ENCODE measurements at places on chromosomes 11 and 22. TPM values are rescaled to one million over a fixed set of nuclear protein-coding genes. Genes with fewer than 3 reads are reported as not detected.

Gene C11orf16
- 0.91 TPM for total RNA-seq

Gene SHANK2
- 57.8 TPM for total RNA-seq

Gene PDGFD
- total RNA-seq, result 12.2 TPM

Gene SYTL2
- 187 TPM for total RNA-seq

Gene CYB5R2
- 8.7 TPM for total RNA-seq

Gene C11orf42
- not detected for total RNA-seq

Gene PICK1
- 43.4 TPM for total RNA-seq

Gene TMEM86A
- total RNA-seq, result 7.4 TPM

Gene VSIG10L2
- total RNA-seq, result not detected

Gene MFRP
- not detected for total RNA-seq

Gene HARBI1
- 4.0 TPM for total RNA-seq

- H3K4me3 ChIP-seq, result peak within 1 kb of the TSS; percentile 78
- H3K27ac ChIP-seq, result peak within 1 kb of the TSS; percentile 97
- peaks cover 8% of the 10 kb centered on the region for H3K36me3 ChIP-seq
- DNase-seq, result peak; percentile 67
- no peaks in the 10 kb centered on the region for H3K27me3 ChIP-seq
Measured at GRCh38 chr11:67504950-67505581, at the start of gene PITPNM1. Gene PITPNM1 (minus strand): TSS chr11:67505363. CDS start chr11:67504180, 1,183 bp downstream.

DNA sequence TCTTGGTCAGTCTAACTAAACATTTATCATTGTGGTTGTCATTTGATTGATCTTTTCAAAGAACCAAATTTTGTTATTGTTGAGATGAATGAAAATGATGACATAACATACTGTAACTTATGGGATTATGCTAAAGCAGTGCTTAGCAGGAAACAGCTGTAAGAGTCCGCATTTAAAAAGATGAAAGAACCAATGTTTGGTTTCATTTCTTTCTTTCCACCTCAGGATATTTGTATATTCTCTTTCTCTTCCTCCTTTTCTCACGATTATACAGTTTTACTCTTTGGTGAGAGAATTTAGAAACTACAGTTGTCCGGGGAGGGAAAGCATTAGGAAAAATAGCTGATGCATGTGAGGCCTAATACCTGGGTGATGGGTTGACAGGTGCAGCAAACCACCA is 23.1 kb downstream of the PIH1D2 start:
- H3K4me1 ChIP-seq, result no peaks in the 10 kb centered on the region
- no peak for DNase-seq
- peaks cover 25% of the 10 kb centered on the region for H3K36me3 ChIP-seq
- H3K27ac ChIP-seq, result no peak overlapping the region
- H3K27me3 ChIP-seq, result no peaks in the 10 kb centered on the region

GRCh38 chr11:122981388-122982264 is at the start of gene BSX:
Gene BSX (minus strand): TSS chr11:122981834. CDS start chr11:122981671, 163 bp downstream.
- H3K4me1 ChIP-seq, result no peaks in the 10 kb centered on the region
- DNase-seq, result peak; percentile 91
- H3K27ac ChIP-seq, result no peak within 1 kb of the TSS
- H3K36me3 ChIP-seq, result no peaks in the 10 kb centered on the region

DNA sequence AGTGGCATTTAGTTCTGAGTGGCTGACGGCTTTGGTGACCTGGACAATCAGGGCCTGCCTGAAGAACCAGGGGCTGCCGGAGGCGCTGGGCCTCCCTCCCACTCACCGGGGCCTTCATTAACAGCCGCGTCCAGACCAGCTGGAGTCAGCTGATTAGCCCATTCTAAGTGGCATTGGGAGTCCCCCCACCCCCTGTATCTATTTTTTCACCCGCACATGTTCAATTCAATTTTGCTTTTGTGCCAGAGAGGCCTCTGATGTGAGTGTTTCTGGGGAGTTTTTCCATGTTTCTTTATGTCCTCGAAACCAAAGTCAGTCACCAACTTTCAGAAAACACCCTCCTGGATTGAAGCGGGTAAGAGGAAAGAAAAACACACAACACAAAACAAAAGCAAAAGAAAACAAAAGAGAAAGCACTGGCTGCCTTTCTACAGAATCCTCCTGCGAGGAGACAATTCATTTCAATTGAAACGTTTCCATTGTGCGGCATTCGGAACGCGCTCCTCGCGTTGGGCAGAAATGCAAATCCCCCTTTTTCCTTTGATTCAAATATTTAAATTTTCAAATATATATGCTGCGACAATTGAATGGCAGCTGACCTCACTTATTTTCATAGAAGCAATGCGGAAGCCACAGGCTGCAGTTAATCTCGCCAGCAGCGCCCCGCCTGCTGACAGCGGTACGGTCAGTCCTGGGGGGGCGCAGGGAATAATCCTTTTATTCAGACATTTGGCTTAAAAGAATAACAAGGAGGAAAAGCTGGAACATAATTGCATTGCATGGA is 17.7 kb downstream of the CDKN1C start:
- H3K27me3 ChIP-seq, result peaks cover 12% of the 10 kb centered on the region
- DNase-seq, result no peak
- H3K4me3 ChIP-seq, result no peak overlapping the region
- peaks cover 4% of the 10 kb centered on the region for H3K4me1 ChIP-seq
- H3K27ac ChIP-seq, result no peak overlapping the region

GRCh38 chr22:37187552-37187890 is 526 bp downstream of the C1QTNF6 start:
- H3K36me3 ChIP-seq, result no peaks in the 10 kb centered on the region
- H3K27ac ChIP-seq, result peak overlapping the region; percentile 97
- peaks cover 18% of the 10 kb centered on the region for H3K4me1 ChIP-seq
- DNase-seq, result peak; percentile 74

GRCh38 chr22:32319861-32320406 is 37.7 kb upstream of the RFPL3 start:
- no peak overlapping the region for H3K27ac ChIP-seq
- H3K27me3 ChIP-seq, result no peaks in the 10 kb centered on the region
- H3K4me1 ChIP-seq, result no peaks in the 10 kb centered on the region
- no peaks in the 10 kb centered on the region for H3K36me3 ChIP-seq

DNA sequence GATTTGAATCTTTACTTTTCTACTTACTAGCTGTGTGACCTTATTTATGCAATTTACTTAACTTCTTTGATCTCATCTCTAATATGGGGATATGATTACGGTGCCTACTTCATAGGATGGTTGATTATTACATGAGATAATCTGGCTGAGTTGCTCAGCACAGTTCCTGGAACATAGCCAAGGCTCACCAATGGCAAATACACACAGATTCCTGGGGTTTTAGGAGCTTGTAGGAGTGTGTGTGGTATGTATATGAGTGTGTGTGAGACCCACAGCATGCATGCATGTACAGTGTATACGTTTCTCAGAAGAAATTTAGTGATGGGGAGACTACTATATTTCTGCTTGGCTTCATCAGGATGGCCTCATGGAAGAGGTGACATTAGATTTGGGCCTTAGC is 256.9 kb downstream of the KIRREL3 start:
- DNase-seq, result no peak
- H3K4me1 ChIP-seq, result peaks cover 5% of the 10 kb centered on the region

DNA sequence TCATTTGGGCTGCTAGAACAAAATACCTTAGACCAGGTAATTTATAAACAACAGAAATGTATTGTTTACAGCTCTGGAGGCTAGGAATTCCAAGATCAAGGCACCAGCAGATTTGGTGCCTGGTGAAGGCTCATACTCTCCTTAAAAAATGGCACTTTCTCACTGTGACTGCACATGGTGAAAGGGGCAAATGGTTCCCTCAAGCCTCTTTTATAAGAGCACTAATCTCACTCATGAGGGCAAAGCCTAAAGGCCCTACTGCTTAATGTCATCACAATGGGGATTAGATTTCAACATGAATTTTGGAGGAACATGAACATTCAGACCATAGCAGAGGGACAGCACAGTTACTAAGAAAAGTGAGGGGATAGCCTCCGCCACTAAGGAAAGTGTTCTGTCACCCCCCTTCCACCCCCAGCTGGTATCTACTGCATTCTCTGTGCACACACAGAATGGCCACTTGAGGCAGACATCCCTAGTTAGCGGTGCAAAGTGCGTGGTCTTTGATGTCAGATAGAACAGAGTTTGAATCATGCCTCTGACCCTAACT is 47.2 kb upstream of the CEP295 start:
- H3K27me3 ChIP-seq, result no peaks in the 10 kb centered on the region
- H3K4me3 ChIP-seq, result no peak overlapping the region
- H3K27ac ChIP-seq, result no peak overlapping the region
- DNase-seq, result peak; percentile 21

GRCh38 chr22:42187646-42188045 is 57.0 kb upstream of the CYP2D6 start:
- no peaks in the 10 kb centered on the region for H3K4me1 ChIP-seq
- no peak overlapping the region for H3K27ac ChIP-seq
- no peaks in the 10 kb centered on the region for H3K27me3 ChIP-seq

- H3K36me3 ChIP-seq, result no peaks in the 10 kb centered on the region
- H3K27me3 ChIP-seq, result no peaks in the 10 kb centered on the region
- H3K4me3 ChIP-seq, result peak overlapping the region; percentile 38
- peak overlapping the region; percentile 82 for H3K27ac ChIP-seq
- no peaks in the 10 kb centered on the region for H3K4me1 ChIP-seq
Measured at GRCh38 chr22:22692707-22693530, 48.5 kb downstream of the GGTLC2 start.

- no peak overlapping the region for H3K27ac ChIP-seq
- no peak for DNase-seq
- H3K27me3 ChIP-seq, result no peaks in the 10 kb centered on the region
Measured at GRCh38 chr11:3099178-3099577, 42.0 kb upstream of the CARS1 start.

DNA sequence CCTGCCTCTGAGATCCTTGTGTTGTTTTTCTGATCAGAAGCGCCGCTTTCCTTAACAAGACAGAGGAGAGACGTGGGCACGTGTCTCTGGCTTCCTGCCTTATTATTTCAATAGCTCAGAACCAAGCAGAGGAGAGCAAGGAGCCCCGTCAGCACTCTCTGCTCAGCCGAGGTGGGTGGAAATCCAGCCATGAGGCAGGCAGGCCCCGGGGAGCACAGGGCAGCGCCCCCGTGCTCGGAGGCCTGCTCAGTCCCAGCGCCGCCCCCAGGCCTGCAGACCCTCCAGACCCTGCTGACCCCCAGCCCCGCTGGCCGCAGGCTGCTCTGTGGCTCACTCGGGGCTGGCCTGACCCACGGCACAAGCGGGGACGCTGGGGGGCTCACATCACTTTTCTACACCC is 162.8 kb downstream of the BRD1 start:
- peak; percentile 27 for DNase-seq
- H3K4me1 ChIP-seq, result no peaks in the 10 kb centered on the region
- no peaks in the 10 kb centered on the region for H3K36me3 ChIP-seq
- peak overlapping the region; percentile 65 for H3K27ac ChIP-seq
- H3K27me3 ChIP-seq, result peaks cover 8% of the 10 kb centered on the region

DNA sequence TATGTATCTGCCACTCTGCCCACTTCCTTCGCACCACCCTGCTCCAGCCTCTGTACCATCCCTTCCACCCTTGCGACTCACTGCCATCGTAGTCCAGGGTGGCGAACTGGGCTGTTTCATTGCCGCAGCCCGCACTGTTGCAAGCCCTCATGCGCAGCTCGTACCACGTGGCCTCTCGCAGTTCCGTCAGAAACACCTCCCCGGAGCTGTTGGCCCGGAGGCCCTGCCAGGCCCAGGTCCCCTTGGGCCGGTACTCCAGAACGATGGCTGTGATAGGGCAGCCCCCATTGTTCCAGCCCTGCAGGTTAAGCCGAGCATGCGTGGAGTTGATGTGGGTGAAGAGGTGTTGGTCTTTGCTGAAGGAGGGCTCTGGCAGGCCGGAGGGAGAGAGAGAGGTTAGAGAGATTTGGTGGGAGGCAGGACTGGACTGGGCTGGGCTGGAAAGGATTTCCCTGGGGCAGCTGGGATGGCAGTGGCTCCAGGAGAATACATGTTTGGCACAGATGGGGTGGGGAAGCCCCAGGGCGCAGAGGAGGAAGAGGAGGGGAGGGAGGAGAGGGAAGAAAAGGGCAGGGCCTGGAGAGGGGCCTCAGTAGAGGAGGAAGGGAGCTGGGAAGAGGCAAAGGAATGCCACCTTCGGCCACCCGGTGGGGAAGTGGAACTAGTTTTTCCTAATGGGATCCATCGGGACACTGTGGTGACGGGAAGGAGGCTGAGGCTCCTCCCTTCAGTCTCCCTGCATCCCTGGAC is 109.6 kb downstream of the CEP164 start:
- H3K27me3 ChIP-seq, result no peaks in the 10 kb centered on the region
- peaks cover 7% of the 10 kb centered on the region for H3K36me3 ChIP-seq
- no peaks in the 10 kb centered on the region for H3K4me1 ChIP-seq

DNA sequence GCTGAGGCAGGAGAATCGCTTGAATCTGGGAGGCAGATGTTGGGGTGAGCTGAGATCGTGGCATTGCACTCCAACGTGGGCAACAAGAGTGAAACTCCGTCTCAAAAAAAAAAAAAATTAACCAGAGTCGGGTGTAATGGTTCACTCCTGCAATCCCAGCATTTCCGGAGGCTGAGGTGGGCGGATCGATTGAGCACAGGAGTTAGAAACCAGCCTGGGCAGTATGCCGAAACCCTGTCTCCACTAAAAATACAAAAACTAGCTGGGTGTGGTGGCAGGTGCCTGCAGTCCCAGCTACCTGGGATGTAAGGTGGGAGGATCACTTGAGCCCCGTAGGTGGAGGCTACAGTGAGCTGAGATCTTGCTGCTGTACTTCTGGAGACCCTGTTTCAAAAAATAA is 1.5 kb downstream of the RANGAP1 start:
- H3K27ac ChIP-seq, result no peak overlapping the region
- no peaks in the 10 kb centered on the region for H3K27me3 ChIP-seq
- H3K36me3 ChIP-seq, result no peaks in the 10 kb centered on the region
- H3K4me3 ChIP-seq, result no peak overlapping the region
- no peak for DNase-seq

DNA sequence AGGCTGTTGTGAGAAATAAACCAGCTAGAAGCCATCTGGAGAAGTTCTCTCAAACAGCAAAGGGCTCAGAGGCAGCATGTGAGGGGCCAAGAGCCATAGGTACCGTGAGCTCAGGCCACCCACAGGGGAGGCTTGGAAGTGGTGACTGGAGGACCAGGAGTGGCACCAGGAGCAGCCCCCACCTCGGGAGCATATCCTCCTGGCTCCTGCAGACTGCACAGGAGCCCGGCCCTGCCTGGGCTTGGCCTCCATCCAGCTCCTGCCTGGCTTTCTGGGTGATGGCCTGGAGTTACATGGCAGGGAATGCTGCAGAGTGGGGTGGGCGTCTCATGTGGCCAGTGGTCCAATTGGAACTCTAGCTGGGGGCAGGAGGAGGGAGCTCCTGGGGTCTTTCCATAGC is 4.2 kb upstream of the MPPED1 start:
- H3K27me3 ChIP-seq, result peaks cover 3% of the 10 kb centered on the region
- peak; percentile 40 for DNase-seq
- H3K4me1 ChIP-seq, result no peaks in the 10 kb centered on the region
- H3K4me3 ChIP-seq, result no peak overlapping the region
- H3K36me3 ChIP-seq, result no peaks in the 10 kb centered on the region

DNA sequence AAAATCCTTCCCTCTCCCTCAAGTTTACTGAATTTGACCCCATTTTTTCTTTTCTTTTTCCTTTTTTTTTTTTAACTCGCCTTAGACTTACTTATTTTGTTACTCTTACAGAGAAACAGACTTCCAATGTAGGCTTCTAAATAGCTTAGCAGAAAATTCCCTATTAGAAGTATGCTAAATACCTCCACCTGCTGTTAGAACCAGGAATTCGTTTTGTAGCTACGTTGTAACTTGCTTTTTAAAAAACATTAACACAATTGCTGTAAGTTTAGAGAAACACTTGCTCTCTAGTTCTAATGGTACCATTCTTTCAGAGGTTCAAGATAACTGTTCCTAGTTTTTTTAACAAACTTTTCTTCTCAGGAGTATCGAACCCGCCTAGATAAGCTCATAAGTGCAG is 324.2 kb downstream of the DCDC1 start:
- no peaks in the 10 kb centered on the region for H3K36me3 ChIP-seq
- no peak overlapping the region for H3K27ac ChIP-seq
- H3K4me1 ChIP-seq, result no peaks in the 10 kb centered on the region
- H3K4me3 ChIP-seq, result no peak overlapping the region
- no peaks in the 10 kb centered on the region for H3K27me3 ChIP-seq

Data from kidney (tissue), 22 donors.